Fibroblast of lung (primary cell): ENCODE measurements at places on chromosomes 16 and 17. TPM values are rescaled to one million over a fixed set of nuclear protein-coding genes. Genes with fewer than 3 reads are reported as not detected.

Gene GRIN2C
- 0.26 and 0.50 TPM in 2 replicates for total RNA-seq

Gene MPV17L
- total RNA-seq, result 0.66 and 0.77 TPM in 2 replicates

DNA sequence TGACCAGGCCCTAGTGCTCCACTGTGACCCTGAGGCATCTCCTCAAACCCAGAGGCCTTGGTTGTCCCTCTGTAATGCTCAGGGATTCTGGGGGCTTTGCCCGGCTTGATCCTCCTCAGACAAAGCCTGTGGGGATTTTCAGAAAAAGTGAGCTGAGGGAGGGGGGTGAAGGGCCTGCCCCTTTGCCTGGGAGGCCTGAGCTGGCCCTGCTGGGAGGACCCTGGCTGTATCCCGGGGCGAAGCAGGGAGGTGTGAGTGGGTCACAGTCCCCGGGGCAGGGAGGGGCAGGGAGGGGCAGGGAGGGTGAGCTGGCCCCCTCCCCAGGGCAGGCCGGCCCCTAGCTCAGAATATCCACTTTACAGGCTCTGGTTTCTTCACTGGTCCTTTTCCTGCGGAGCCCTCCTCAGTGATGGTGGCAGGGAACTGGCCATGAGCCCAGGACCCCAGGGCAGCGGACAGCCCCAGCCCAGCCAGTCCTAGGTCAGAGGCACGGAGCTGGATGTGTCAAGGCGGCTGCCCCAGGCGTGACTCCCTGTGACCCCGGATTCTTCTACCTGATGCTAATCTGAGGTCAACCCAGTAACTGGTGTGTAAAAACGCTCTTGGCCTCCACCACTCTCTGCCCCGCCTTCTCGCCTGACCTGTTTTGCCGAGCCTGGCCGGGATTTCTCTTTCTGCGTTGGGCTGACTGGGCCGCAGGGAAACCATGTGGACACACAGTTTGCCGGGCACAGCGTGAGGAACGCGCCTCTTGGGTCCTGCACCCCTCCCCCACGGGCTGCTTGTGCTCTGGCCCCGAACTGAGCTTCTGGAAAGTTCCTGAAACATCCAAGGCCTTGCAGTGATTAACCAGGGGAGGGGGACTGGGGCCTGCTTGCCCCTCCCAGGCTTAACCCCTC lies 5.8 kb upstream of the FASN start:
- peaks cover 17% of the 10 kb centered on the region for H3K4me1 ChIP-seq

- H3K4me3 ChIP-seq, result no peak overlapping the region
- H3K4me1 ChIP-seq, result no peaks in the 10 kb centered on the region
- DNase-seq, result peak; percentile 33
- H3K27me3 ChIP-seq, result no peaks in the 10 kb centered on the region
Observed at GRCh38 chr16:29148131-29148691, 163.4 kb downstream of the LAT start.

Gene HYDIN
- total RNA-seq, result 1.3 and 1.7 TPM in 2 replicates

DNA sequence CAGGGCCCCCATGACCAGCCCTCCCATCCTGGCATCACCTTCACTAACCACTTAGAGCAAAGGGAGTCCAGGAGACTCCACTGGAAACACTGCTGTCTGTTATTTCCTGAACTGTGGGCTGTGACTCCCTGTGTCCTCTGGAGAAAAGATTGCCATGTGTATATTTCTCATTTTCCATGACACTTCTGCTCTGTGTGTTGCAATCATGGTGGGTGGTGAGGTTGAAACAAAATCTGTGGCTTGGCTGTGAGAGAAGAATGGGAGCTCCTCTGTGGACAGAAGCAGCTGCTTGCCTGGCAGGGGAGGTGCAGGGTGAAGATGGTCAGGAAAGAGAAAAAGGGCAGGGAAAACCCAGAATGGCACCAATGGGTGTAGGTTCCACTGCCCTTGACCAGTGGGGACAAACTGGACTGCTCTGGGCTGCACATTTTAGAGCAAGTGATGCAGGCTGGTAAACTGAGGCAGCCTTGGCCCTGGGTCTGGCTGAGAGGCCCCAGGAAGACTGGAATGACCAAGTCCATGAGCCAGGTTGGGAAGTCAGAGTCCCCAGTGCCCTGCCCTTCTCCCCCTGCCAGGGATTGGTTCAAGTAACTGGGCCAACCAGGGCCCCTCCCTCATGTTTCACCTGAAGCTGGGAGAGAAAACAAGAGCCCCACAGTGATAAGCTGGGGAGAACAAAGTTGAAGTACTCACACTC lies 314.3 kb downstream of the C16orf95 start:
- H3K36me3 ChIP-seq, result no peaks in the 10 kb centered on the region
- no peak overlapping the region for H3K27ac ChIP-seq
- H3K4me1 ChIP-seq, result no peaks in the 10 kb centered on the region

DNA sequence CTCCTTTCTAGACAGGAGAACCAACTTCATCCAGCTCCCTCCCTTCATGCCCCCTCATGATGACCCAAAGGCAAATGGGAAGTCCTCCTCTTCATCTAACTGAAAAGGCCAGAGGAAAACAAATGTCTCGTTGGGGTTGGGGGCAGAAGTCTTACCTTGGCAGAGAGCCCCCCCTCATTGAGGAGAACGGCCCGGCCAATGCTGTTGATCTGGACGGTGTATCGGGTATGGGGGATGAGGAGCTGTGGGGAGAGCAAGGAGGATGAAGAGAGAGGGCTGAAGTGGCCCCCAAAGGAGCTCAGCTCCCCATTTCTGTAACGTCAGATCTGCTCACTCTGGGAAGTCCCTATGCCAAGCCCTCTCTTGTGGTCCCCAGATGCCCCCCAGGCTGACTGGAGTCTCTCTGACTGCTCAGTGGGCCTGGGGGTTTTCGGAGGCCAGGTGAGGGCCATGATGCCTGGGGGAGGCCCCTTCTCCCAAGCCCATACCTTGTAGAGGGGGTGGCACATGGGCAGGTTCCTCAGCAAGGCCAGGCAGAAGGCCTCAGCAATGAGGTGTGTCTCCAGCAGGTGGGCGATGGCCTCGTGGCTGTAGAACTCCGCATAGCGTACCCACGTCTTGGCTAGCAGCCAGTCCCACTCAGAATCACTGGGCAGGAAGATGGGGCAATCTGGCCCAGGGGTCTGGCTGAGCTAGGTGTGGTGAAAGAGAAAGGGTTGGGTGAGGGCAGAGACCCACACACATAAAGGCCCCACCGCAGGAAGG lies 10.8 kb downstream of the ALOX12B start:
- H3K4me3 ChIP-seq, result no peak overlapping the region
- DNase-seq, result no peak
- no peaks in the 10 kb centered on the region for H3K36me3 ChIP-seq
- peaks cover 2% of the 10 kb centered on the region for H3K4me1 ChIP-seq
- H3K27me3 ChIP-seq, result peaks cover 51% of the 10 kb centered on the region
- no peak overlapping the region for H3K27ac ChIP-seq

Gene AP2B1
- total RNA-seq, result 61.6 and 109 TPM in 2 replicates
